ENCODE measurements at places on chromosomes 1 and 21.

GRCh38 chr1:117161887-117162286 is 40.3 kb upstream of the TRIM45 start:
- DNase-seq = no peak

DNA sequence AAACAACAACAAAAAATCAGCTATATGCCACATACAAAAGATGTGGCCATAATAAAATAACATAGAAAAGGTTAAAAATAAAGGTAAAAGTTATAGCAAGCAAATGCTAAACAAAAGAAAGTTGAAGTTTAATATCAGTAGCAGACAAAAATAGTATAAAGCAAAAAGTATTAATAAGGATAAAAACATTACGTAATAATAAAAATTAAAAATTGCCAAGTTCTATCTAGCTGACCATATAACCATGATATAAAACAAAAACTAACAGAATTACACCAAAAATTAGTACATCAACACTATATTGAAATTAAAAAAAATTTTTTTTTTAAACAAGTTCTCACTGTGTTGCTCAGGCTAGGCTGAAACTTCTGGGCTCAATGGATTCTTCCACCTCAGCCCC is 15.5 kb upstream of the SMG7 start:
- no peak for DNase-seq

DNA sequence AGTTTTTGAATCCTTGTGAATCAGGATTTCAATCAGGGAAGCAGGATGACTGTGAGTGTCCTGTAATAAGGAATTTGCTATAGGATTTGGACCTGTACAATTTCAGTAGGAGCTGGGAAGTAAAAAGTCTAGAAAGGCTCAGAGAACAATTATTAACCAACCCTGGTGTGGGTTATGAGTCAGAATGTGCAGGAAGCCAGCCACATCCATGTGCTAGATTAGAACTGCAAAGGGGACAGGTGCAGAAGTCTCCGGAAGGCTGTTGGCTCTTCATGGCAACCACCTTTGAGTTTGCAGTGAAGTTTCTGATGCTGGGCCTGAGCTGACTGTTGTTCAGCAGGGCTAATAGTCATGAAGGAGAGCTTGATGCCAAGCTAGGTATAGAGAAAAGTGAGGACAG is 70.7 kb downstream of the SPATA46 start:
- DNase-seq = no peak

DNA sequence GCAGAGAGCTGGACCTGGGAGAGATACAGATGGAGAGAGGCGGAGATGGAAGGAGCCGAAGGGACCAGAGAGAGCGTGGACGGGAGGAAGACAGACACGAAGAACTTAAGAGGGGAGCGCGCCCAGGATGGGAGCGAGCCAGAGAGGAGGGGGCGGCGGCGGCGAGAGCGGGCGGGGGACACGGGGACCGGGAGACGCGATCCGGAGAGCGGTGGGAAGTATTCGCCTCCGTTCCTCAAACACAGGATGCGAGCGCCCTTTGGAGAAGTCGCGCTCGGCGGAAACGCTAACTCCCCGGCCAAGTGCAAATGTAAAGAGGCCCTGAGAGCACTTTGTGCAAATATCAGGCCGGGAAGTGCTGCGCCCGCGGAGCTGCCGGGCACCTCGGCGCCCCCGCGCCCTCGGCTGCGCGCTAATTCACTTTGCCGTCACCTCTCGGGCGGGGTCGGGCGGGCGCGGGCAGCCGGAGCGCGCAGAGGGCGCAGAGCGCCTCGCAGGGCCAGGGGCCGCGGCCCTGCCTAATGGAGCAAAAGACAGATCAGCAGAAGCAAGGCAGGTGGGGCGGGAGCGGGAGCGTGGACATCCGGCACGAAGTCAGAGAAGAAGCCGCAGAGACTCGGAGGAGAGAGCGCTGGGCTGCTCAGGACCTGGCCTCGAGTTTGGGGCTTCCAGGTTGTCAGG is 281.2 kb downstream of the RRAGC start:
- DNase-seq = no peak

GRCh38 chr1:24643363-24644099 is 429 bp downstream of the SRRM1 start:
- DNase-seq = no peak

GRCh38 chr1:63593303-63593885 is at the start of gene PGM1:
TSS of gene PGM1 (plus strand) at chr1:63593411. CDS start at chr1:63593489, 78 bp downstream.
- DNase-seq = peak; percentile 75

DNA sequence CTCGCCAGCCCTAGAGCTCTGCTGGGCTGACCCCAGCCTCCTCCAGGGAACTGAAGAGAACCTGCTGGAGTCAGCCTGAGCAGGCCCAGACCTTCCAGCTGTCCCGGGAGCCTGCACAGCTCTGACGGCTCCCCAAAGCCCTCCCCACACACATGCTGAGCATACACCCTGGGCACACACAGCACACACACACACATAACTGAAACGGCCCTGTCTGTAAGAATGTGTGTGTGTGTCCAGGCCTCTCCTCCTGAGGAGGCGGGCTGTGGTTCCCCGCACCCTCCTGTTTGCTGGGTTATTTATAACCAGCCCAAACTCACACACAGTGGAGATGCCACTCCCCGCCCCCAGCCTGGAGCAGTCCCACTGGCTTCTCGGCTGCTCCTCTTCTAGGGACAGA is 20.2 kb downstream of the SDC3 start:
- no peak for DNase-seq

DNA sequence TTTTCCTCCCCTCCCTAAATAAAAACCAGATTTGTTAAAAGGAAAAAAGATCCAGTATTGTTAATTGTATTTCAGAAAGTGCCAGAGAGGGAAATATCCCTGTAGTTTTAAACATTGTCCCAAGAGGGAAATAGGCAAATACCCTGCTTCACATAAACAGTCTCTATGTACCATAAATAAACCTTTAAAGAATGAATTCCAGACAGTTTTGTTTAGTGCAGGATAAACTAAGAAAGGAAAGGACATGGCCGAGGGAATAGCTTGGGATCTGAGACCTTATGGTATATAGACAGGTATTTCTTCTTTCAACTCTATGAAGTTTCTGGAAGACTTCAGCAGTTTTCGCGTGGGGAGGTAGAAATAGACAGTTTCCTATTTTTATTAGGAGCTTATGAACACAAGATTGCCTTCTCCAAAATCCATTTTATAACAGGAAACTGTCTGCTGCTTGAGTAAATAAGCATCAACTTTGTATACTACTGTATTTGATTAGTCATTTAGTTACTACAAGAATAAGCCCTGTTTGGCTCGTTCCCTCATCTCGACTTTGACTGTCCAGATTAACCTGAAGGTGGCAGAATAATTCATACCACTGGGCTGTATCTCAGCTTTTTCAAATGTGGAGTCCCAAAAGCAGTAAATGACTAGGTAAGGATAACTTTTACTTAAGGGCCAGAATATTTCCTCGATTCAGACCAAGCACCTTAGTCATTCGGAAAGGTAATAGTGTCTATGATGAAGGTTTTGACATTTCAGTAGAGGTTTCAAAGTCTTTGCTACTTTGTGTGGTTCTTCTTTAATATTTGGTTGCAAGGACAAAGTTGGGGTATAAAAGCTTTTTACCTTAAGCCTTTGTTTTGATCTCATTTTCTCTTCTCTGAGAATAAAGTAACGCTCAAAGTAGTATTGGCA is 177.5 kb downstream of the VPS13D start:
- no peak for DNase-seq

DNA sequence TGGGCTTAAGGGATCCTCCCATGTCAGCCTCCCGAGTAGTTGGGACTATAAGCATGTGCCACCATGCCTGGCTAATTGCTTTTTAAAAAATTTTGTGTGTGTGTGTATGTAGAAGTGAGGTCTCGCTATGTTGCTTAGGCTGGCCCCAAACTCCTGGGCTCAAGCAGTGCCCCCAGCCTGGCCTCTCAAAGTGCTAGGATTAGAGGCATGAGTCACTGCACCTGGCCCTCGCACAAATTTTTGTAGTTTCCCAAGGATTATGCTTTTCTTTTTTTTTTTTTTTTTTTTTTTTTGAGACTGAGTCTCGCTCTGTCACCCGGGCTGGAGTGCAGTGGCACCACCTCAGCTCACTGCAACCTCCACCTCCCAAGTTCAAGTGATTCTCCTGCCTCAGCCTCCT is 144.4 kb upstream of the HNRNPU start:
- no peak for DNase-seq

GRCh38 chr1:153399401-153400055 is 8.7 kb upstream of the S100A8 start:
- no peak for DNase-seq

GRCh38 chr1:112296908-112297307 is 99.1 kb upstream of the CTTNBP2NL start:
- DNase-seq = no peak

DNA sequence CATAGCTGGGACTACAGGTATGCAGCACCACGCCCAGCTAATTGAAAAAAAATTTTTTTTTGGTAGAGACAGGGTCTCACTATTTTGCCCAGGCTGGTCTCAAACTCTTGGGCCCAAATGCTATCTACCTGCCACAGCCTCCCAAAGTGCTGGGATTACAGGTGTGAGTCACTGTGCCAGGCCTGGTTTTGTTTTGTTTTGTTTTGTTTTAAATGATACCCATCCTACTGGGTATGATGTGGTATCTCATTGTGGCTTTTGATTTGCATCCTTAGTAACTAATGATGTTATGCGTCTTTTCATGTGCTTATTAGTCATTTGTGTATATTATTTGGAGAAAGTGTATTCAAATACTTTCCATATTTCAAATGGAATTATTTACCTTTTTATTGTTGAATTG is 142.3 kb downstream of the VPS13D start:
- no peak for DNase-seq

DNA sequence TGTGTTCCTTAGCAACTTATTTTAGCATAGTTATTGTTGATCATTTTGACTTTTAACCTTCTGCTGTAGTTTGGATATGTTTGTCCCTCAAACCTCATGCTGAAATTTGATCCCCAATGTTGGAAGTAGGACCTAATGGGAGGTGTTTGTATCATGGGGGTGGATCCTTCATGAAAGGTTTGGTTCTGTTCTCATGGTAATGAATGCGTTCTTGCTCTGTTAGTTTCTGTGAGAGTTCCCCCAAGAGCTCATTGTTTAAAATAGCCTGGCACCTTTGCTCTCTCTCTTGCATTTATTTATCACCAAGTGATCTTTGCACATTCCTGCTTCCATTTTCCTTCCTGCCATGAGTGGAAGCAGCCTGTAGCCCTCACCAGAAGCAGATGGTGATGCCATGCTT is 372.1 kb upstream of the VAMP3 start:
- no peak for DNase-seq

GRCh38 chr21:37071561-37072273 is 1.2 kb downstream of the PIGP start:
- DNase-seq = no peak

DNA sequence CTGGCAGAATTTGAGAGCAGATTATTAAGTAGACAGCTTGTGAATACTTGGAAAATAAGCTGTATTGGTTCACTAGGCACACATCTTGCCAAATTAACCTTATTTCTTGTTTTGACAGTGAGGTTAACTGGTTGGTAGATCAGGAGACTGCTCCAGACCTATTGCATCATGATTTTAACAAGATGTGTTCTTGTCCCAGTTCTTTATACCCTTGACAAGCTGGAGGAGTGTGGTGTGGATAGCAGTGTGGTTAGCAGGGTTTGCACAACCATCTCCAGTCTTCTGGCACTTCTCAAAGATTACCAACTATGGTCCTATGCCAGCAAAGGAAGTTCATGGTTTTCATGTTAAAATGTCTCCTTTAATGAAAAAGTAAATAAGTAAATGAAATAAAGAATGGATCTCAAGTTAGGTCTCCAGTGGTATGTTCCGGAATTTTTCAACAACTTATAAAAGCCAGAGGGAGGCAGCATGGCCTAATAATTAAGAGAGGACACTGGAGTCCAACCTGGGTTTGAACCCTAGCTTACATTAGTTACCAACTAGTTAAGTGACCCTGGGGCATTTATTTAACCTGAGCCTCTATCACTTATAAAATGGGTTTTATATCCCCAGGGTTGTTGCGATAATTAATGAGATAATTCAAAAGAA is 34.1 kb downstream of the DDX20 start:
- DNase-seq = no peak

GRCh38 chr1:2247760-2248126 is 19.6 kb downstream of the SKI start:
- no peak for DNase-seq

- DNase-seq = no peak
Observed at GRCh38 chr1:94769551-94769950, 50.6 kb upstream of the SLC44A3 start.

GRCh38 chr1:115409094-115410015 is 71.3 kb upstream of the NGF start:
- no peak for DNase-seq

DNA sequence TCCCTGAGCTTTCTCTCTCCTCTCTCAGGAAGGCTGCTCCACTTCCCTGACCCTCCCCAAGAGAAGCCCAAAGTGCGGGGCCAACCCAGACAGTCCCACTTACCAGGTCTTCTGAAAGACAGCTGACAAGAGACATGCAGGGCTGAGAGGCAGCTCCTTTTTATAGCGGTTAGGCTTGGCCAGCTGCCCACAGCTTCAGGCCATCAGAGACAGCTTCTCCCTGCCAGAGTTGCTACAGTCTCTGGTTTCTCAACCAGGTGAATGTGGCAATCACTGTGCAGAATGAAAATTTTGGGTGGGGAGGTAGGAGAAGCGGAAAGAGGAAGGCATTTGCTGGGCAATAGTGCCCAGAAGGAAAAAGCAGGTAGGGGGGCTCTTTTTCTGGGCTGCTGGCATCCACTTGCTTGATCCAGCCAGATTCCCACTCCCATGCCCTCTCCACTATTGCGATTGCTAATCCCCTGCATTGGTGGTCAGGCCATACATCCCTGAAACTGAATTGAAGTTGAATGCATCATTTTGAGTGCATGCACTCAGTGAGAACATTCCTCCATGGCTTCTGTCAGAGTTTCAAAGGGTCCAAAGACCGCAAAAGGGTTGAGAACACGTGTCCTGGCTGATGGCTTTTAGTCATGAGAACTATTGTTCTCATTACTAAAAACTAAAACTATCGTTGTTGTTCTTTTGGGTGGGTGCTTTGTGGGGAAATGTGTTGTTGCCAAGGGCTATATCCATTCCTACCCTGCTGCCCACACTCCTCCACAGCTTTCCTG is at the start of gene S100A8:
TSS of gene S100A8 (minus strand) at position 136 of the 773 bp plus-strand sequence. CDS start 538 bp downstream, outside the sequence.
- no peak for DNase-seq

- DNase-seq = no peak
Observed at GRCh38 chr1:49435291-49435690, 588.5 kb downstream of the AGBL4 start.

DNA sequence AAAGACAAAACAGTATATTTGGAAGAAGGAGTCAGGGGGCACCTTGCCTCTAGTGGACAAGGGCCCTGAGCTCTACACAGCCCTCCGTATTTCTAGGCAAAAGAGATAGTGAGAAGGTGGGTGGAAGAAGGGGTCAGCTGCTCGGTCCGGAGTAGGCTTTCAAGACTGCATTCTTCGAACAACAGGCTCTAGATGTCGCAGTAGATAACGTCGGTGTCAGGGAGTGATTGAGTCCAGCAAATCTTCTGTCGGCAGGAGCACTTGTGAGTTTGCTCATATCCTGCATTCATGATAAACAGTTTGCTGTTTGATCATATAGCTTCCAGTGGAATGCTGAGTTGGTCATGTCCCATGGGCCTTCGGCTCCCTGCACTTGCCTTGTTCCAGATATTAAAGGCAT is 36.8 kb downstream of the DIPK1A start:
- no peak for DNase-seq

GRCh38 chr21:39537571-39537970 is 75.2 kb upstream of the B3GALT5 start:
- no peak for DNase-seq

All from activated naive CD4-positive, alpha-beta T cell treated with anti-CD3 and anti-CD28 coated beads, Interleukin-2, amount 50 U/mL, for 72 hours (primary cell).